NCI-H1105 (cell line): ENCODE measurements at places on chromosomes 2 and 18.

- DNase-seq = no peak
These were observed 5.3 kb upstream of the DSG2 start for GRCh38 chr18:31492671-31493070.

GRCh38 chr2:173881461-173881860 lies 83.7 kb downstream of the SP3 start:
- DNase-seq = peak; percentile 85

DNA sequence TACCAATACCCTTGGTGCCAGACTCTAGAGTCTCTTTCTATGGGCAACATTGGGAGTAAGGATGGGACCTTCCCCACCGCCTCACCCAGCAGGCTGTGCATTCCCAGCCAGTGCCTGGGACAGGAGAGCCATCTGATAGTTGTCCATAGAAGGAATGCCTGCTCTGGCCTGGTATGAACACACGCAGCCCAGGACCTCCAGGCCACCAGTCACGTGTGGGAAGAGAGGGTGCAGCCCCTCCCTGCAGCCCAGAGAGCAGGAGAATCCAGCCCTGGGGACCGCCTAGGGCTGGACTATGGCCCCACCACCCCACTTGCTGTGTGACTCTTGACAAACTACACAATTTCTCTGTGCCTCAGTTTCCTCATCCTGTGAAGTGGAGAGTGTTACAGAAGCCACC lies 52.5 kb upstream of the ID2 start:
- DNase-seq = no peak

DNA sequence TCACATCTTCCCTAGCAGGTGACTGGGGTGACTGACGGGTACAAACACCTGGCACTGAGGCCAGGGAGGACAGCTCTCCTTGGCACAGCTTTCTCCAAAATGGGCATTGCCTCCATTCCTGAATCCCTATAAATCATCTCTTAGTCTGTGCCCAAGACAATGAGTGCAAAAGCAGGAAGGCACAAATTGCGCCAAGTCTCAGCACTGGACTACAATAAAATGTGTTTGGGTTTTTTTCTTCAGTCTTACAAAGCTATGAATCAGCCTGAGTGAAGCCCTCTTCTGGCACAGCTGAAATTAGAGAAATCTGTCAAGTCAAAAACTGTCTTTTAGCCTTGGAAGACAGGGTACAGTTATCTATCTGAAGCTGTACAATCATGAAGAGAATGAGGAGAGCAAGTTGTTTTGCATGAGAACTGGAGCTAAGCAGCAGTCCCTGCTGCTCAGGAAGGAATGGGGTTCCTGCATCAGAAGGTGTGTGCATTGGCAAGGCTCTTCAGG lies 90.8 kb downstream of the EPB41L3 start:
- DNase-seq = no peak

GRCh38 chr2:36732673-36733036 lies 36.1 kb downstream of the VIT start:
- DNase-seq = no peak

- no peak for DNase-seq
These were observed 146.7 kb upstream of the VRK2 start for GRCh38 chr2:57899898-57900297.

DNA sequence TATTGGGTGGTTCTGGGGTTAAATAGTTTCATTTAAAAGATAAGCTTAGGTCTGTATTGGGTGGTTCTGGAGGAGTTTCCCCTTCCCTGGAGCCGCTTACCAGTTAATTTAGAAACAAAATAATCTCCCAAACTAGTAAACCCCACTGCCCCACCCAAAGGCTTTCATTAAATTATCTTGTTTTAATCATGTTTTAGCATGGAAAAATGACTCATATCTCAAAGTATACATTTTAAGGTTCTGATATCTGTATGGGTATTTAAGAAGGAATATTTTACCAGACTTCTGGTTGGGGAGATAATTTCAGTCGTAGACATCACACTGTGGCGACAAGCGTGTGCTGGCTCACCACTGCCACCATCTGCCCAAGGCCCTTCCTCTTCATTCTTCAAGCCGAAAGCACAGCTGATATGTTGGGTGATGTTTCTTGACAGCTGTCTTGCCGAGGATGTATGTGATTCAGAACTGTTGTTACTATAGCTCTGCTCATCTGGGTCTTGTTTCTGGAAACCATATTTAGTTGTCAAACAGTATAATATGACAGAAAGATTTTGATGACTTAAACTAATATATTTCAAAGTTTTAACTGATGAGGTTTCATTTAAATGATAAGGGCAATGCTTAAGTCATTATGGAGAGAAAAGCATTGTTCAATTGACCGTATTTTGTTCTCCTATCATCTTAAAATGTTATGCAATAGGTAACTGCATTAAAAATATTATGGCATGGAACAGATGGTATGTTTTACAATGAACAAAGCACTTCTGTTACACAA lies 5.1 kb downstream of the FIGLA start:
- DNase-seq = peak; percentile 23

DNA sequence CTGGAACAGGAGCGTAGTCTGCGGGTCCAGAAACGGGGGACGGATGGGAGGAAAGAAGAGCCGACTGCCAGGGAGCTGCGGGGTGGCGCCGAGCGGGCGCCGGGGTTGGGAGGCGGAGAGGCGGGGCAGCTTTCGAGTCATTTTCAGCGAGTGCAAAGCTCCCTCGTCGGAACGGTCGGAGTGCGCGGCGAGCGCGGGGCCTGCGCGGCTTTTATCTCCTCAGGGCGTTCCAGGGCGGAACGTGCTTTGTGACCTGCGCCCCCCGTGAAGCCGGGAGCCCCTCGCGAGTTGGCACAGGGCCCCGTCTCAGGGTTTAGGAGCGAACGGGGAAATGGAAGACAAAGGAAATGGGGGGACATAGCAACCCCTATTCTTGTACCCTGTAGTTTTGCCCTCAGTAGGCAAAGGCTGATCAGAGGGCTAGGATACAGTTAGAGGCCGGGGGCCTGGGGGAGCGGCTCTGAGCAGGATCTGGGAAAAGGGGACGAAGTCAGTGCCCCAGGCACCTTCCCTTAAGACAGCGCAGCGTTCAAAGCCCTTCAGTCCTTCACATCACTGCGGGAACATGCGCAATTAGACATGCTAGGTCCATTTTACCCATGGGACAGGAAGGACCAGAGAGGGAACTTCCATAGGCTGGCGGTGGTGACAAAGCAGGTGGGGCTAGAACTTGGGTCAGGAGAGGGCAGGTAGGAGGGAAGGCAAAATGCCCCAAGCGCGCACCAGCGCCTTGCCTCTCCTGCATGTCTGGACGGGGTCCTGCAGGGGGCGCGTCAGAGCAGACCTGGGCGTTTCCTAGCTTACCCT lies 60.1 kb upstream of the IL1RL1 start:
- DNase-seq = no peak

DNA sequence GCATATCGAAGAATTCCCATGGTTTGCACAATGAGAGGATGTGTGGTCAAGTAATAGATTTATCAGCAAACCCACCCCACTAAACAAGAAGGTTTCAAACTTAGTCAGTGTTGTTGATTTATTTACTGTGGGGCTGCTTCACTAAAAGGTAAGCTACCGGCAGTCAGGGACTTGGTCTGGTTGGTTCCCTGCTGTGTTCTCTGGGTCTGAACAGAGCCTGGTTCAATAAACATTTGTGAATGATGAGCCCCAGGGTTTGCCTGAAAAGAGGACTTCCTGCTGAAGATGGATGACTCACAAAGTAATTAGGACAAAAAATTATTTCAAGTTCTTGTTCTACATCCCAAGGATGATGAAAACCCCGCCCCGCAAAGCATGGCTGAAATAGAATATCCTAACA lies 108.3 kb downstream of the SPP2 start:
- DNase-seq = no peak

DNA sequence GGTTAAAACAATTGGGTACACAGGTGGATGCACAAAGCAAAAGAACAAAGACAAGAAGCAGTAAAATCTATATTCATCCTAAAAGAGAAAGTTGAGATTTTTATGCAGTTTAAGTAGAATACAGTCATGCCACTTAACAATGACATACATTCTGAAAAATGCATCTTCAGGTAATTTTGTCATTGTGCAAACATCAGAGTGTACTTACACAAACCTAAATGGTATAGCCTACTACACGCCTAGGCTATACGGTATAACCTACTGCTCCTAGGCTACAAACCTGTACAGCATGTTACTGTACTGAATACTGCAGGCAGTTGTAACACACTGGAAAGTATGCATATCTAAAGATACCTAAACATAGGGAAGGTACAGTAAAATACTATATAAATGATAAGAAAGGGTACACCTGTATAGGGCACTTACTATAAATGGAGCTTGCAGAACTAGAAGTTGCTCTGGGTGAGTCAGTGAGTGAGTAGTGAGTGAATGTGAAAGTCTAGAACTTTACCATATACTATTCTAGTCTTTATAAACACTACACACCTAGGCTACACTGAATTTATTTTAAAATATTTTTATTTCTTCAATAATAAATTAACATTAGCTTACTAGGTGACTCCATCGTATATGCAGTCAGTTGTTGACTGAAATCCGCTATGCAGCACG lies 132.9 kb downstream of the BARD1 start:
- no peak for DNase-seq

DNA sequence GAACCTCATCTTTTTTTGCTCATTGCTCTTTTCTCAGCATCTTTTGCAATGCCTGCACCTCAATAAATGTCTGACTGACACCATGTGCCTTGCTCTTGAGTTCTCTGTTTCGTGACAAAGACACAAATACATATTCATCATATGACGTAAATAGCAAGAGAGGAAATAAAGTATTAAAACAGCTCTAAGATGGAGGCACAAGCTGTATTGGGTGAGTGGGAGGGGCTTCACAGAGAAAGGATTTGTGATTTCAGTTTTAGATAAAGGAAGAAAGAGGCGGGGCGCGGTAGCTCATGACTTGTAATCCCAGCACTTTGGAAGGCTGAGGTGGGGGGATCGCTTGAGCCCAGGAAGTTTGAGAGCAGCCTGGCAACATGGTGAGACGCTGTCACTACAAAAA lies 2.9 kb downstream of the CAD start:
- DNase-seq = no peak

DNA sequence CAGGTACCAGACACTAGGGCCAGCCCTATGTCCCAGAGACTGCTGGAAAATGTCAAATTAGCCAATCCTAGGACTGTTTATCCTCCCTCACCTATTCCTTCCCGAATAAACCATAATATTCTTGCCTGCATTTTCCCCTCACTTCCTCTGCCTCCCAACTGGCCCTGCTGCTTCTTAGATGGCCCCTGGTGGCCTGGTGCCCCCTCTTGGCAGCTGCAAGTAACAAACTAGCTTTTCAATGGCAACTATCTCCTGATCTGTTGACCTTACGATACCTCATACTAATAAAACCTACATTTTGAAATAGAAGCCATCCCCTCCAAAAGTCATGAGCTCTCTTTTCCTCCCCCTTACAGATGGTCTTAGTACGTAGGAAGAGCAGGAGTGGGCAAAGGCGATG lies 132.0 kb downstream of the ALPK2 start:
- DNase-seq = peak; percentile 16

- no peak for DNase-seq
These were observed 17.7 kb downstream of the SERPINB12 start for GRCh38 chr18:63559567-63560491.

GRCh38 chr18:25253136-25253535 lies 98.8 kb downstream of the ZNF521 start:
- DNase-seq = no peak

GRCh38 chr18:22673182-22673862 lies 255.6 kb upstream of the CTAGE1 start:
- no peak for DNase-seq

DNA sequence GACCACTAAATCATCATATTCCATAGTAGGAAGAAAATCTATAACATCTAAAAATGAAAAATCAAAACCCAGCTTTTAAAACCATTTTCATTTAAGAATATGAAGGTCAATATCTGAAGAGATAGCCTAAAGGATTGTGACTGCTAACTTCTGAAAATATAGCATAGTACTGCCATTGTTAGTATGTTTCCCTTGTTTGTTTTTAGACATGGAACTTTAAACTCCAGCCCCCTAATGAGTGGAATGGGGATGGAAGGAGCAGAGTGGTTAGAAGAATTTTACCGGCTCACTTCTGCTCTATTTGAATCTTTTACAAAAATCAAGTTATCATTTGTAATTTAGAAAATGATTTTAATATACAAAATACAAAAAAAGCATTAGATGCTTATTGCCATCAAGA lies 169.0 kb downstream of the CD226 start:
- DNase-seq = no peak

DNA sequence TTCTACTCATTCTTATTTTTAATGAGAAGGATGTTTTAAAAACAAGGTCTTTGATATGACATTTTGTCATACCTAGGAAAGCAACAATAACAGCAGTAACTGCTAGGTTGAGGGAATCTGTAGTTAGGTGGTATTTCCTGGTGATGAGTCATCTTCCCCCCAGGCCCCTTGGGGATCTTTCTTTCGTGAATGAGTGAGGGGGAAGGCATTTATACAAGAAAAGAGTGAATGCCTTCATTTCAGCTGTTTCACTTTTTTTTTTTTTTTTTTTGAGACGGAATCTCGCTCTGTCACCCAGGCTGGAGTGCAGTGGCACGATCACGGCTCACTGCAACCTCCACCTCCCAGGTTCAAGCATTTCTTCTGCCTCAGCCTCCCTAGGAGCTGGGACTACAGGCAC lies 108.6 kb downstream of the MAP4K4 start:
- no peak for DNase-seq

DNA sequence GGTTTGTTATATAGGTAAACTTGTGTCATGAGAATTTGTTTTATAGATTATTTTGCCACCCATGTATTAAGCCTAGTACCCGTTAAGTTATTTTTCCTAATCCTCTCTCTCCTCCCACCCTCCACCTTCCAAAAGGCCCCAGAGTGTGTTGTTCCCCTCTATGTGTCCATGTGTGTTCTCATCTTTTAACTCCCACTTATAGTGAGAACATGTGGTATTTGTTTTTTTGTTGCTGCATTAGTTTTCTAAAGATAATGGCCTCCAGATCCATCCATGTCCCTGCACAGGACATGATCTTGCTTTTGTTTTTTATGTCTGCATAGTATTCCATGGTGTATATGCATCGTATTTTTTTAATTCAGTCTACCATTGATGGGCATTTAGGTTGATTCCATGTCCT lies 1075.6 kb upstream of the CNTNAP5 start:
- DNase-seq = no peak

GRCh38 chr2:112055730-112056625 lies 909 bp downstream of the TMEM87B start:
- DNase-seq = peak; percentile 26

GRCh38 chr2:207775473-207775872 lies 5.8 kb upstream of the FZD5 start:
- no peak for DNase-seq

GRCh38 chr2:234950730-234951663 lies 820 bp upstream of the SH3BP4 start:
- DNase-seq = no peak
